Left lobe of liver (tissue), 2 donors: ENCODE measurements at places on chromosomes 13 and 19. TPM values are rescaled to one million over a fixed set of nuclear protein-coding genes. Genes with fewer than 3 reads are reported as not detected.

Gene TYROBP
- 20.2 TPM for total RNA-seq

- DNase-seq: no peak
Observed at GRCh38 chr13:43360892-43361610, 337.7 kb downstream of the DNAJC15 start.

DNA sequence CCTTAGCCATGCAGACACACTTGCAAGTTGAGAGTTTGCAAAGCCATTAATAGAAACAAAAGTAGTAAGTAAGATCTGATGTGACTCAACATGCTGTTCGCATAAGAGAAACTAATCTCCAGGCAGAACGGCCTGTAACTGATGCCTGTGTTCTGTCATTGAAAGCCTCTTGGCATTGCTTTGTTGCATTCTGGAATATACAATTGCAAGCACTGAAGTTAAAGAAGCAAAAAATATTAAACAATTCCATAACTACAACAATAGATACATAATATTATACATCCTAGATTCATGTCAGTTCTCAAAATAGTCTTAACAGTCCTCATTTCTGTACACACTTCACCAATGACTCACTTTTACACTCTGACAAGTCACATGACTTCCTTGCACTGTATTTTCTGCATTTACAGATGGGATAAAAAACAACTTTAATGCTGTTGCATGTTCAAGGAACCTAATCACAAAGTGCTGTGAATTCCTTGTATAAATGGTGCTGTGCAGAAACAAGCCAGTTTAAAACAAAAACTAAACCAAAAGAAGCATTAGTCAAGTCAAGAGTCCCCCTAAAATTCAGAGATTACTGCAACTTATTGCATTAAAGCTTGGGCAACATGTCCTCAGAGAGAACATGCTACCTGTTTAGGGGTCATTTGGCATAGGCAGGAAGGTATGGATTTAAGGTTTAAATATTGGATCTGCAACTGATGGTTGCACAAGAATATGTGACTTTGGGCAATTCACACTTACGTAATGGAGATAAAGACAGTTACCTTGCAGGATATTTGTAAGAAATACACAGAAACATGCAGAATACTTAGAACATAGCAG is 79.5 kb upstream of the SERP2 start:
- DNase-seq: no peak

- DNase-seq: no peak
Observed at GRCh38 chr13:51837016-51837415, 8.0 kb downstream of the TMEM272 start.

- DNase-seq: no peak
Observed at GRCh38 chr19:570251-570686, 2.1 kb upstream of the BSG start.

GRCh38 chr13:110376120-110376519 is 69.0 kb downstream of the COL4A2 start:
- no peak for DNase-seq
